Fibroblast of the aortic adventitia (primary cell): ENCODE measurements at places on chromosomes 1 and 21. TPM values are rescaled to one million over a fixed set of nuclear protein-coding genes. Genes with fewer than 3 reads are reported as not detected.

Gene RIPK4
- total RNA-seq, result 0.45 TPM in 1 of 2 replicates, not detected in the other

DNA sequence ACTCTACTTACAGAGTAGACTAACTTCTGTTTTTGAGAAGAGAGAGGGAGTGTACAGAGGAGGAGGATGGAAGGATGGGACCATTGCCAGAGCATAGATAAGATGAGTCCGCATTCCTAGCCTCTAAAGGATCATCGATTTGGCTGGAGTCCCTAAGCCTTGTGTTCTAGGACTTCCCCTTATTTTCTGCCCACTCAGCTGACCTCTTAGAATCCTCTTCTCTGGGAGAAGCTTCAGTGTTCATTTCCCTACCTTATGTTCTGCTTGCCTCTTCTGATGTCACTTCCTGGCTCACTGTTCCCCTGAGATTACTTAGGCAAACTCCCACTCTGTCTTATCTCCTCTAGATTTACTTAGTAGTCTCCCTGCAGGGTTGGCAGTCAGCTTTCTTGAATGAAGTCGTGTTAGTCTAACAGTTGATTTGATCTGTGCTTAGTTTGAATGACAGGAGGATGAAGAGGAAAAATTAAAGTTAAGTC is 156.7 kb downstream of the SYT2 start:
- DNase-seq, result peak; percentile 74

- DNase-seq, result no peak
Measured at GRCh38 chr1:226946285-226946684, 6.2 kb downstream of the COQ8A start.

DNA sequence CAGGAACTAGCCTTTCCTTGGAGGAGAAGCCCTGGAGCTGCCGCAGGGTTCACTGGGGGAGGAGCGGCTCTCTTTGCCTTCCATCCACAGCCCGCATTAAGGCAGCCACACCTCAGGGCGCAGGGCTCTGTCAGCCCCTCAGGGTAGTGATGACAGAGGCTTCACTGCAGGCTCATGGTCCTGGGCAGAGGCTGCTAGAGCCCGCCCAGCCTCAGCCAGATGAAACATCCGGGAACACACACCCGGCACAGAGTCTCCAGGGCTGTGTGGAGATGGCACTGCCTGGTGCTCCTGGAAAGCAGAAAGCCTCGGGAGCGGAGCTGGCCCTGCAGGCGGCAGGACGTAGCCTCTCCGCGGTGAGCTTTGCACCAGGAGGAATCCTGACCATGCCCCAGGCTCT is 29.4 kb upstream of the PEX10 start:
- DNase-seq, result no peak

- DNase-seq, result no peak
Measured at GRCh38 chr21:22374218-22374969, 1376.2 kb downstream of the NCAM2 start.
